Activated T-cell treated with anti-CD3 and anti-CD28 coated beads, Interleukin-2, amount 50 U/mL, for 48 hours (primary cell): ENCODE measurements at places on chromosomes 13 and 19.
A peak's percentile ranks its signal among the peaks of the same experiment; 100 is the strongest.

DNA sequence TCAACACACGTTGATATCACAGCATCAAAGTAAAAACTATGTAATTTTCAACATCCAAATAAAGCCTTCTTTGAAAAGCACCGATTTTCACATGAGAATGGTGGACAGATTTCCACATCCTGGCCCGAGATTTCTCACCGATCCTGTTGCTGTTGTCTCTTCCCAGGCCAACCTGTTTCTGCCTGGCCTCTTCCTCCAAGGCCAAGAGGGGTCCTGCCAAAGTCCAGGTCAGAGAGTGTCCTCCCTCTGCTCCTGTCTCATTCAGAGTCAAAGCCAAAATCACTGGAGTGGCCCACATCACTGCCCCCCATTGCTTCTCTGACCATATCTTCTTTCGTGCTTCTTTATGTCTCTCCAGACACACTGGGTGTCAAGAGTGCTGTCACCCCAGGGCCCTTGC, 49.5 kb downstream of the CHST8 start:
- DNase-seq = no peak

- no peak for DNase-seq
These were observed 21.0 kb upstream of the ATP12A start for GRCh38 chr13:24659239-24659638.

GRCh38 chr19:17210296-17210695, 4.9 kb upstream of the USE1 start:
- DNase-seq = no peak

DNA sequence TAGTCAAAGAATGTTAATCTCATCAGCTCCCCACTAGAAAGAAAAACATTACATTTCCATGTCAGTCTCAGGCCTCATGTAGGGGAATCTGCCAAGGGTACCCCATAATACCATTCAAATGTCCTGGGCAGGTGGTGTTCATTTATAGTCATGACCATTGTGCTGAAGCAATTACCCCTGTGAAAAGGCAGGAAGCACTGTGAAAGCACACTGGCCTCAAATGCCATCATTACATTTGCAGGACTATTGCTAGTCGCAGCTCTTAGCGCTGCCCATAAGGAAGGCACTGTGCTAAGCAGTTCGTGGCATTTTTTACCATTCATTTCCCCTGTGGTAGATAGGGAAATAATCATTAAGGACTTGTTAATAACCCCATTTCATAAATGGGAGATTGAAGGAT, 109.0 kb downstream of the LHFPL6 start:
- DNase-seq = no peak

DNA sequence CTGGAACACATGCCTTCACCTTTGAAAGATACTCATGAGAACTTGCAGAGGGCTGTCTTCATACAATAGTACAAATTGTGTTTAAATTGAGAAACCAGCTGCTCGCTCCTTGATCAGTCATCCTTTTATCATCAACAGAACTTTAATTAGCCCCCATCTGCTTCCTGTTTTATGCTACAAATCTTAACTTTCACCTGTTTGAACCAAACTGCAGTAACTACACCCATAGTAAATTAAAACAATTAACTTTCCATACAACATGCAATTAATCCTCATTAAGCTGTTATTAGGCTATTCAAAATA, 85.2 kb downstream of the FOXO1 start:
- DNase-seq = no peak

DNA sequence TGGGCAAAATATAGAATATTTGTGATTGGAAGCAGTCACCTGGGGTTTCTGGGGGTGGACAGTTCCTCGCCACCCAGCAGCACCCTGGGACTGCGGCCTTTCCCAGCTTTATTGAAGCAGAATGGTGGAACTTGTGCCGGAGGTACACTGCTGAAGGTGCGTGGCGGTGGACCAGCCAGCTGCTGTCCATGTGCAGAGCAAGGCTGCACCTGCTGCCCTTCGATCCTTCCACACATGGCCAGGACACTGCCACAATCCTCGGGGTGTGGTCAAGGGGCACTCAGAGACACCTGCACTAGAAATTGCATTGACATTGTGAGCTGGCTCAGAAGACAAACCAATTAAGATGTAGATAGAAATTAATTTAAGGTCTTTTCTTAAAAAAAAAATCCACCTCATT, 11.4 kb upstream of the GPI start:
- DNase-seq = no peak

DNA sequence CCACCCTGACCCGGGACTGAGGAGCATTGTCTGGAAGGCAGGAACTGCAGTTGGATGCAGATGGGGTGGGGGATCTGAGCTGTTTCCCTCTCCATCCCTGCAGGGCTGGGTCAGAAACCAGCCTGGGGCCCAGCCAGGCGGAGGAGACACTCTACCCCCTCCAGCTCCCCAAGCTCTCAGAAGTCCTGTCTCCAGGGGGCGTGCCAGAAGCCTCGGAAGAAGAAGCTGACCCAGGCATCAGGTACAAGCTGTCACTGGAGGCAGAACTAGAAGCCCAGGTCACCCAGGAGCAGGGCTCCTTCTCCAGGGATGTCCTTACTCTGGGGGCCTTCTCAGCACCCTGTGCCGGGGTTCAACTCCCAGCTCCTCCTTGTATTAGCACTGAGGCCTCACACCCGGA, 15.5 kb downstream of the SIX5 start:
- no peak for DNase-seq

DNA sequence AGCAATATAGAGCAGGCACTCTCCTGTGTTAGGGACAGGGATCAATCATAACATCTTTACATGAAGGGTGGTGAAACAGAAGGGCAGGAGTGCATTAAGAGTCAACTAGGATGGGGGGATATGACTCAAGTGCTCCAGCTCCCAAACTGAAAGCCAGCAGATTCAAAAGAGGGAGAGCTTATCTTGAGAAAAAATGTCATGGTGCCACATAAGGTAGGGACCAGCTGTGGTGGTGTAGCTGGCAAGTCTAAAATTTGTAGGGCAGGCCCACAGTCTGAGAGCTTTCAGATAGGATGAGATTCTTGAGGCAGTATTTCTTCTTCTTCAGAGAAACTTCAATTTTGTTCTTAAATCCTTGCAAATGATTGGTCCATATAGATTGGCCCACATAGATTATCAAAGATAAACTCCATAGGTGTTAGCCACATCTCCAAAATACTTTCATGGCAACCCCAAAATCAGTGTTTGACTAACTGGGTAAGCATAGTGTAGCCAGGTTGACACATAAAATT, 19.1 kb downstream of the DNAJC15 start:
- DNase-seq = no peak

DNA sequence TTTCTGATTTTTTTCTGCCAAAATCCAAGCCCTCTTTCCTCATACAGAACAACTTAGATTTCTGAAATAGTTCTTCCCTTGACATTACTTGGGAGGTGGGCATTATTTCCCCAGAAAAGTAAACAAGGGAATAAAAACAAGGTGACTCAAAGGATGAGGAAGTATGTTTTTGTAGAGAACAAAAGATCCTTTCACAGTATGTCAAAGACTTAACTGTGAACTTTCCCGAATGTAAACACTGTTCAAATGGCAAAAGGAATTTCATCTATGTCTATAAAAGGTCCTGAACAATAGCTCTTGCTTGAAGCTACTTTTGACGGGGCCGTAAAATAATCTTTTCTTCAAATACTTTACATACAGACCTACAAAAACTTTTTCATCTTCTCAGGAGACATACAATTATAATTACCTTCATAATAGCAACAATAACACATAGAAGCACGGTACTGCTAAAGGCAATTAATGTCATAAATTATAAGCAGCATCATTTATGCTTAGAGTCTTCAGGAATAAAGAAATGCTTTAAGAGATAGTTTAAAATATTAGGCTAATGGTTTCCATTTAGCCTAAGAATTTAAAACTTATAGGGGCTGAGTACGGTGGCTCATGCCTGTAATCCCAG, 191.1 kb downstream of the RGCC start:
- DNase-seq = no peak

DNA sequence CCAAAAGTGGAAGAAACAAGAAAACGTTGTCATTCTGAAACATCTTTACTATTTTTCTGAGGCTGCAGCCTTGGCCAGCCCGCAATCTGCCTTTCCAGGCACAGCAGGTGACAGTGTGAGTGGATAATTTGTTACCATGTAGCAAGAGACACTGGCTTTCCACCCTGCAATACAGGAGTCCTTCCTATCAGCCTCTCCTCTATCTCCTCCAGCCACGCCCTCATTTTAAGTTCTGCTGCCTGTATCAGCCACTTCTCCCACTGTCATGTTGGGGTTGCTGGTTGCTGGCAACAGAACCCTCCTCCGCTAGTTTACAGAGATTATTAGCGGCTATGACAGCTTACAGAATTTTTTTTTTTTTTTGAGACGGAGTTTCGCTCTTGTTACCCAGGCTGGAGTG, 7.7 kb upstream of the LGALS7 start:
- DNase-seq = no peak

DNA sequence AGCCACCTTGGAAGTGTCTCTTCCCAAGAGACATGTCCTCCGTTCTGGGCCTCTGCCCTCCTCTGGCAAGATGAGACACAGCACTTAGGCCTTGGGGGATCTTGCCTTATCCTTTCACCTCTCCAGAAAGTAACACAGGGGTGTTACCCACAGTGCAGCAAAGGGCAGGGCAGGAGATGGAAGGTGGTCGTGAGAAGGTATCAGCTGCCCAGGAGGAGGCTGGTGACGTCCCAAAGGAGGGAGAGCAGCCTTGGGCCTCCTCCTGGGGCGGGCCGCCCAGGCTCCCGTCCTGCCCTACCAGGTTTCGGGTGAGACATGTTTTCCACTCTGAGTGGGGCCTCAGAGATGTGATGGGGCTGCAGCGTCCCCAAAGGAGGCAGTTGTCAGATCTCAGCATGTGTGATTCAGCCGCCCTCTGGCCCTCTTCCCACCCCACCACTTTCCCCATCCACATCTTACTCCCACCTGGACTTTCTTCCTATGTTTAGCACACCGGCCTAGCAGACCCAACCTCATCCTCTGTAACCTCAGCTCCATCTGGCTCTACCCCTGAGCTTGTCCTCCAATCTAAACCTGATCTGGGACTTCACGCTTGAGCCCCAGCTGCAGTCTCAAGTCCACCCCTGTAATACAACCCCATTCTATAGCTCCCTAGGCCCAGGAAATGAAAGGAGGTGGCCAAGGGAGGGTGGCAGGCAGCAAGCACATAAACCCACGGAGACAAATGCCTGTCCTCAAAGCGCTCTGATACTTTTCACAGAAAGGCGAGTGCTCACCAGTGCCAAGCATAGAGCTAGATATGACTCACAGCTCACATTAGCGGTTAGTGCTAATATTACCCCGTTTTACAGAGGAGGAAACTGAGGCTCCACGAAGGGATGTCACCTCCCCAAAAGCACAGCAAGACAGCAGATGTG, 9.3 kb downstream of the POU2F2 start:
- peak; percentile 85 for DNase-seq

DNA sequence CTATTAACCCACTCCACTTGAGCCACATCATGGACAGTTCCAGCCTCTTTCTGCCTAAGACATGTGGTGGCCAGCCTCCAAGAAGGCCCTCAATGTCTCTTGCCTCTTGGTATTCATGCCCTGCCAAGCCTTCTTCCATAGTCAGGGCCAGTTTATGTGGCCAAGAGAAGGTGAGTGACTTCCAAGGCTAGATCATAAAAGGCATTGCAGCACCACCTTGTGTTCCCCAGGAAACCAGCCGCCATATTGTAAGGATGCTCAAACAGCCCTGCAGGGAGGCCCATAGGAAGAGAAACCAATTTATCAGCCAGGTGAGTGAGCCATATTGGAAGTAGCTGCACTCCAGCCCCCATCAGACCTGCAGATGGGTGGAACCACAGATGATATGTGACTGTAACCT, 12.3 kb upstream of the DNMT1 start:
- no peak for DNase-seq

- peak; percentile 68 for DNase-seq
These were observed 12.3 kb upstream of the CADM4 start for GRCh38 chr19:43651758-43652545.

- DNase-seq = no peak
These were observed 26.1 kb downstream of the EXOC3L2 start for GRCh38 chr19:45218911-45219743.

DNA sequence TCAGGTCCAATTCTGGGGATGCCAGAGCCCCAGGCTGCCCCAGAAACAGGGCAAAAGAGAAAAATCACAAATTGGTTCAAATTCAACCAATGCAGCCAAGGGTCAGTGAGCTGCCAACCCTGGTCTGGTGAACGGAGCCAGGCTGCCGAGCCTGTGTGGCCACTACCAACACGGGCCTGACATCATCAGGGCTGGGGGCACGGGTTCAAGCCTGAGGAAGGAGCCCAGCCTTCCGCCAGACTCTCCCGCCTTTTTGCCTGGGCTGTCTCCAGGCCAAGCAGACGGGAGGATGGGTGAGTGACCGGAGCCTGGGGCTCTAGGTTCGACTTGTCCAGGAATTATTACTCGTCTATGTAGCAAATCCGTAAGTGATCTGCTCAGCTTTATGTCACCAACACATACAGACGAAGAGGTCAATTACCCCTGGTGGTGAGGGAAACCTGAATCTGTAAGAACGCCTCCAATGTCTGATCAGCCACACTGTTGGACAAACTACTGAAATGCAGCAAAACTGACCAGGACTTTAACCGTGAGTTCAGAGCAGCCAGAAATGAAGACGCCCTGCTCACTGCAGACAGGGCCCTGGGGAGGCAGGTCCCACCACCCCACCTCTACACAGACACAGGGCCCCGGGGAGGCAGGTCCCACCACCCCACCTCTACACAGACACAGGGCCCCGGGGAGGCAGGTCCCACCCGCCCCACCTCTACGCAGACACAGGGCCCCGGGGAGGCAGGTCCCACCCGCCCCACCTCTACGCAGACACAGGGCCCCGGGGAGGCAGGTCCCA, 31.8 kb downstream of the RAB20 start:
- DNase-seq = no peak

- DNase-seq = no peak
These were observed 14.7 kb upstream of the SPART start for GRCh38 chr13:36360903-36361302.

DNA sequence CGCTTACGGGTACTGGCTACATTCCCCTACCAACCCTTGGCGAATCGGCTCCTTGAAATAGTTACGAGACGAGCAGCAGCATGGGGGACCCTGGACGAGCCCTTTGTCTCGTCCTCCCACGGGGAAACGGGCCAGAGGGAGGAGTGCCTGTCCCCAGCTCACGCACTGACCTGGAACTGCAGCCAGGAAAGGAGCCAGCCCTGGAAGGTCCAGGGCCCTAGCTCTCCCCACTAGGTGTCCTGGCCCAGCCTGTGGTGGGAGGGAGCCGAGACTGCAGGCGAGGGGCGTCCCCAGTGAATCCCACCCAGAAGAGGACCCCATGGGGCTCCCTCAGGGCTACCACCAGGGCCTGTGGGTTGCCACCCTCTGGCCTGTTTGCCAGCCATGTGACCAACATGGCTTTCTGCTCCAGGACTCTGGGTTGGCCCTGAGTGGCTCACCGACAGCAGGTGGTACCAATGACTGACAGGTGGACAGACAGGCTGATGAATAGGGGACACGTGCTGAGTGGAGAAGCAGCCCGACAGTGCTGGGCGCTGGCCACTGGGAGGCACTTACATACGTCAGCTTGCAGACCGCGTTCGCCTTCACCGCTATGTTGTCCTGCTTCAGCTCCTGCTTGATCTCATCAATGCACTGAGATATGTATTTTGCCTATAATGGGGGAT, 13.2 kb downstream of the AP3D1 start:
- DNase-seq = no peak
